ENCODE measurements at places on chromosomes 2 and 18.

- no peak for DNase-seq
These were observed 110.0 kb downstream of the ZNF516 start for GRCh38 chr18:76384861-76385680.

GRCh38 chr2:36455788-36456187 is 100.2 kb downstream of the CRIM1 start:
- DNase-seq, result no peak

- DNase-seq, result peak; percentile 76
These were observed 8.6 kb downstream of the CLIP4 start for GRCh38 chr2:29123617-29124349.

- no peak for DNase-seq
These were observed 4.3 kb upstream of the NAPG start for GRCh38 chr18:10521566-10521965.

GRCh38 chr2:222707689-222708273 is 36.3 kb downstream of the MOGAT1 start:
- peak; percentile 83 for DNase-seq

GRCh38 chr2:15142069-15142689 is 419.0 kb downstream of the NBAS start:
- DNase-seq, result peak; percentile 18

- DNase-seq, result no peak
These were observed 43.5 kb downstream of the TMEM163 start for GRCh38 chr2:134675314-134675713.

- peak; percentile 57 for DNase-seq
These were observed 45.1 kb downstream of the TRAK2 start for GRCh38 chr2:201406077-201406662.

Measured in HepG2 (cell line).